HFFc6 (cell line): ENCODE measurements at places on chromosomes 1 and 21. TPM values are rescaled to one million over a fixed set of nuclear protein-coding genes. Genes with fewer than 3 reads are reported as not detected.

Gene KRTAP23-1
- total RNA-seq, result not detected in 3 replicates

GRCh38 chr1:145956781-145957442 lies 905 bp downstream of the LIX1L start:
- DNase-seq, result no peak
- H3K36me3 ChIP-seq, result peaks cover 12% of the 10 kb centered on the region

Gene S100A7
- total RNA-seq, result not detected in 2 replicates

DNA sequence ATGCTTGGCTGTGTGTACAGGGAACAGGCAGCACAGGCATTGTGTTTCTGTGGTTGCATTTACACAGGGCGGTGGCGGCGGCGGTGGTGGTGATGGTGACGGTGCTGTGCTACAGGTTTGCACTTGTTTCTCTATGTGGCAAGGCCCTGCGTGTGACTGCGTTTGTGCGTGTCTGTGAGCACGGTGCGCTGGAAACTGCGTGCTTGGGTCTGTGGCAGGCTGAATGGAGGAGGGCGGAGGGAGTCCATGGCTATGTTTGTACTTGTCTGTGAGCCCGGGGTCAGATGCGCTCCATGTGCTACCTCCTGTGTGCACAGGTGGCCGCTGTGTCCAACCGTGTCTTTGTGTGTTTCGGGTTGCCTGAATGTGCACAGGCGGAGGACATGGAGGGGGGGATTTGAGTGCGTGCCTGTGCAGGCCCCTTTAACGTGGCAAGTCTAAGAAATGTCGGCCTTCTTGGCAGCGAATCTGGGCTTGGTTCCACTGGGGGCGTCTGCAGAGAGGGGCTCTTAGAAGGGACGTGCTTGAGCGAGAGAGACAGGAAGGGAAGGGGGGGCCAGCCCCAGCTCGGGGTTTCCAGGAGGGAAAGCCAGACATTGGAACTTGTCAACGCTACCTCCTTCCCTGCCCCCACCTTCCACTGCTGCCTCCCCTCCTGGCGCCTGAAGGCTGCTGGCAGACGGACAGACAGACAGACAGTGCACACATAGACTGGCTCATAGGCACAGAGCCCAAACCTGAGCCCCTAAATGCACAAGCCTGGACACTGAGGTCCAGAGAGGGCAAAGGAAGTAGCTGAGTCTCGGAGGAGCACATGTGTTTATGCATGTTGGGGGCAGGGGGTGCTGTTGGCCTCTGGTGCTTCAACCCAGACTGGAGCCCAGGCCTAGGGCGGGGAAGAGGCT lies 32.7 kb upstream of the WASF2 start:
- peaks cover 49% of the 10 kb centered on the region for H3K4me1 ChIP-seq
- H3K27ac ChIP-seq, result no peak overlapping the region
- peaks cover 12% of the 10 kb centered on the region for H3K27me3 ChIP-seq
- no peaks in the 10 kb centered on the region for H3K36me3 ChIP-seq

GRCh38 chr21:33644383-33645074 lies 2.2 kb downstream of the ITSN1 start:
- H3K4me1 ChIP-seq, result peaks cover 43% of the 10 kb centered on the region
- H3K27ac ChIP-seq, result peak overlapping the region; percentile 82
- no peaks in the 10 kb centered on the region; the same call in 1 of the 2 replicates for H3K36me3 ChIP-seq
- peak; percentile 47 for DNase-seq

Gene NGF
- 44.4 to 51.8 TPM (median 48.0 TPM) in 3 replicates for total RNA-seq

Gene S100A8
- total RNA-seq, result not detected in 3 replicates

Gene RAP1GAP
- total RNA-seq, result 0.18 to 0.19 TPM in 2 of 3 replicates, not detected in the other

- H3K4me1 ChIP-seq, result no peaks in the 10 kb centered on the region
- no peak overlapping the region for H3K4me3 ChIP-seq
- peaks cover 3% of the 10 kb centered on the region; the same call in 1 of the 2 replicates for H3K27me3 ChIP-seq
- no peak overlapping the region for H3K27ac ChIP-seq
- H3K36me3 ChIP-seq, result no peaks in the 10 kb centered on the region
Observed at GRCh38 chr1:4022715-4023114, 122.6 kb upstream of the C1orf174 start.

Gene MX2
- 0.18 to 0.21 TPM in 2 of 3 replicates, not detected in the other for total RNA-seq

GRCh38 chr1:3275471-3276340 lies 178.8 kb upstream of the ARHGEF16 start:
- no peak overlapping the region for H3K4me3 ChIP-seq
- peaks cover 28% of the 10 kb centered on the region for H3K27me3 ChIP-seq
- no peaks in the 10 kb centered on the region for H3K36me3 ChIP-seq
- DNase-seq, result no peak

GRCh38 chr1:217063172-217063908 lies 340.1 kb upstream of the ESRRG start:
- H3K4me1 ChIP-seq, result no peaks in the 10 kb centered on the region
- H3K27ac ChIP-seq, result no peak overlapping the region
- H3K27me3 ChIP-seq, result no peaks in the 10 kb centered on the region; the same call in 1 of the 2 replicates
- H3K36me3 ChIP-seq, result no peaks in the 10 kb centered on the region
- DNase-seq, result no peak

Gene MCOLN2
- total RNA-seq, result 1.5 and 1.9 TPM in 2 replicates
